ENCODE measurements at places on chromosomes 5 and 9.

DNA sequence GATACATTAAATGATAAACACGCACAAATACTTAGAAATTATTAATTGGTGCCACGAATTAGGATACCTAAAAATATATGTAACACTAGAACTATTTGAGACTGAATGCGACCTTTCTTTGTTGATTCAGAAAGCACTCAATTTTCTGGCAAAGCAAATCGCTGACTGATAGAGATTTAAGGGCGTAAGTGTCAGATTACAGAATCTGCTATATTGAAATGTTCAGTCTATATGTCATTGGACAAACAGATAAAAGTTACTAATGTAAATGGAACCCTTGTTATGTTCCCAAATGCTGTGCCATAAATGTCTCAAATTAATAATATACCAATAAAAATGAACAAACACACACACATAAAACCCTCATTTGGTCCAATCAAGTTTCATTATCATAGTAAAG is 137.9 kb downstream of the MPDZ start:
- no peak for DNase-seq

DNA sequence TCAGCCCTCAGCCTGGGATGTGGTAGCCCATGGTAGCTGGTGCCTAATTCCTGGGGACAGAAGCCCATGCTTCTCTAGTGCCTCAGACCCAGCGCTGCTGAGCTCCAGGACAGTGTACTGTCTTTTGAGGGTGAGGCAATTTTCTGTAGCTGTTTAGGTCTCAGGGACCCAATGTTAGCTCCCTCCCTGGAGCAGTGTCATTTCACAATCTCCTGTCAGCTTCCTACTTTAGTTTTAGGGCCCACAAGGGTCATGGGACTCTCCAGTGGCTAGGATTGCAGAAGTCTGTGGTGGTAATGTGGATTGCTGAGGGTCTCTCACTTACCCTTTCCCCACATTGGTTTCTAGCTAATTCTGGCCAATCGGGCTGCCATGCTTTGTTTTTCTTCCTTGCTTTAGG is 67.7 kb upstream of the CCL21 start:
- DNase-seq = no peak

- DNase-seq = no peak
These were observed 79.5 kb upstream of the ROR2 start for GRCh38 chr9:92029553-92029952.

- no peak for DNase-seq
These were observed 259.2 kb upstream of the NFIL3 start for GRCh38 chr9:91682806-91683205.

DNA sequence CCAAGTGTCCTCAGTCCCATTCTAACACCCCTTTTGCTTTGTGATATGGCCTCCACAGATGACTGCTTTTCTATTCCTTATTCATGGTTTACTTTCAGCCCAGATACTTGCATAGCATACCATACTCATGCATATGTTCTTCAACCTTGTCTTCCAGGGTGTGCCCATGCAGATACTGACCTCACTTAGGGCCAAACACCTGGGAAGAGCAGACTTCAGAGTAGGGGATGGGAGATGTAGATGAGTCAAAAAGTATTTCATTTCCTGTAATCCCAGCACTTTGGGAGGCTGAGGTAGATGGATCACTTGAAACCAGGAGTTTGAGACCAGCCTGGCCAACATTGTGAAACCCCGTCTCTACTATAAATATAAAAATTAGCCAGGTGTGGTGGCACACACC is 58.3 kb downstream of the NRG2 start:
- no peak for DNase-seq

GRCh38 chr5:79694652-79695051 is 5.0 kb downstream of the CMYA5 start:
- DNase-seq = no peak

DNA sequence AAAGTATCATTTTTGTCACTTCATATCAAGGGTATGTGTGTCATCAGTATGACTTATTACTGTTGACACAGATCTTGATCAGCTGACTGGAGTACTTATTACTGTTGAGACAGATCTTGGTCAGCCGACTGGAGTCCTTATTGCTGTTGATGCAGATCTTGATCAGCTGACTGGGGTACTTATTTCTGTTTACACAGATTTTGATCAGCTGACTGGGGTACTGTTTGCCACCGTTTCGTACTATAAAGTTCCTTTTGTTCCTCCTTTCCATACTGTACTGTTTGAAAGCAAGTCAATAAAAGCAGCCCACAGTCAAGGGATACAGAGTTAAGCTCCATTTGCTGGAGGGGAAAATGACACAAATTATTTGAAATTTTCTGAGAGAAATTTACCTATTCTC is 347.3 kb downstream of the CDH12 start:
- DNase-seq = no peak

DNA sequence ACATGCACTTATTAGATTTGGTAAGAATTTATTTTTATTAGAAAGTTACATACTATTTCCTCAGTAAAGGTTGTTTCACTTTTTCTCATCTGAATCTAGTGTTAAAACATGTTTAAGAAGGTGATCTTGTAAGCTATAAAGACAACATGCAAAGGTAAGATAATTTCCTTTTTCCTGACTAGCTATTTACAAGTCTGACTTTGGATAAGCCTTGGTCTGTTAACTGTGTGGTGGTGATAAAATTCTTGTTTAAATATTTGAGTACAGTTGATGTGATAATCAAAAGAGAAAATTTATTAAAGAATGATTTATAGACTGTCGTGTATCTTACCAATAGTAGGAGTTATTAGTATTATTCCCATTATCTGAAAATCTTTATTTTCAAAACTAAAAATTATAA is 36.9 kb upstream of the GPR21 start:
- DNase-seq = no peak

- DNase-seq = peak; percentile 71
These were observed 66.4 kb downstream of the MACROH2A1 start for GRCh38 chr5:135332519-135333150.

- DNase-seq = no peak
These were observed 18.7 kb downstream of the PRUNE2 start for GRCh38 chr9:76887003-76887821.

DNA sequence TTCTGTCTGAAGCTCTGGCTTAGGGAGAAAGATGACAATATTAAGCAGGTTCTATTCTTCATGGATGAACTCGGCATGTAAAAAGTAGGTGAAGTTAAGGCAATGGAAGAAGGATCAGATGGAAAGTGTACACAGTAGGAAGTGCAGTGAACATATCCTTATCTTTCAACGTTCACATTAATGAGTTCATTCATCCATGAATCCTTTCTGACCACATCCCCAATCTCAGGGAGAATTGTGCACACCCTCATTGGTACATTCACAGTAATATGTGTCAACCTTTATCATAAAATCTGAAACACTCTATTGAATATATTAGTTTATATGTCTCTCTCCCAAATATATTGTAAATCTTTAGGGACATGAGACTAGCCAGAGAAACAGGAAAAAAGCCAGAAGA is 5.5 kb downstream of the GIN1 start:
- DNase-seq = no peak

DNA sequence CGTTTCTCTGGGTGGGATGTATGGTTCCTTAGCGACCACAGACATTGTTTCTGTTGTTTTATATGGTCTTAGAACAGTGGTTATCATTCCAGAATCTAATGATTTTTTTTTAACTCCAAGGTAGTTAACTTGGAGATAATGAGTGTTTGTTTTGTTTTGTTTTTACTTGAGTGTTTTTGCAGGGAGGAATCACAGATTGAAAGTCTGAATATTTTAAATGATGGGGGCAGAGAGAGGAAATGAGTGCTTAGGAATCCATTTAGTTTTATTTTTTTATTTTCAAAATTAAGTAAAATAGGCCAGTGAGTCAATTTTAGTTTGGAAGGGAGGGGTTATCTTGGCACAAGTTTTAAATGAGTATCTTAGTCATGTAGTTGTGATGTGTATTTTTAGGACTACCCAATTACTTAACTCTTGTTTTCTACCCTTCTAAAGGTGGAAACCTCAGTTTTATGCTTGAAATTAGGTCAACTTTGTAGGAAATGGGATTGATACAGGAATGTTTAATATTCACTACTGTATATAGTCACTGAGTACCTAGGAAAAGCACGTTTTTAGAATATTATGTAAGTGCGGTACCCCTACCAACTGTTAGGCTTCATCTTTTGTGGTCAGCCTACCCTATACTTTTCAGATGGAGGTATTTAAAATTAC is 2.0 kb downstream of the UBE2R2 start:
- no peak for DNase-seq

GRCh38 chr9:132627106-132627505 is 42.7 kb downstream of the DDX31 start:
- no peak for DNase-seq

DNA sequence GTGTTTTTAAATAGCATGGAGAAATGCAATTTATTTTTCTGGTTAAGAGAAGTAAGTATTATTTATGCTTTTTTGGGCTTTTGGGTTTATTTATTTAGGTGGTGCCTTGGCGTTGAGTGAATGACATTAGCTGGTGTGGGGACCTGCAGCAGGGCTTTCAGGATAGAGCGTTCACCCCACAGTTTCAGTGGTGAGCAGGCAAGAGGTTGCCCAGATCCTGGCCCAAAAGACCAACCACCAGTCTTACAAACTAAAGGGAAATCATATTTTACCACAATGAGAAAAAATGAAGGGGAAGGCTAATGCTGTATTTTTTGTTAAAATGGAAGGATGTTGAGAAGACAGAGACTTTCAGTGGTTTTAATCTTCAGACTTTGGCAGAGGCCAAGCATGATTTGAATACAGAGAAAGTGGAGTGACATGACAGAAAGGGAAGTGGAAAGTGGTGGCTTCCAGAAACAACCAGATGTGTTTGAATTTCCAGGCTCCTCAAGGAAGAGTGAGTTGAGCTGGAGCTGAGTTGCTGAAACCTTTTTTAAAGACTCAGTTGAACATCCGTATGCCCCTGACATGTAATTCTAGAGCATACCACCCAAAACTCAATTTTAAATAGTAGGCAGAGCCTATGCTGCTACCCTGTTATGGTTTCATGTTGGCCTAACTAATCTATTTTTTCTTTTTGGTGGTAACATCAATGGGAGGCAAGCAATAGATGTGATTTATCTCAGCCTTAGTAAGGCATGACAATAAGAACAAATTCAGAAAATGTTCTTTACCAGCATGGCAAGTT is 94.8 kb downstream of the AOPEP start:
- no peak for DNase-seq

- DNase-seq = no peak
These were observed 1.0 kb downstream of the NAIF1 start for GRCh38 chr9:128065907-128066712.

GRCh38 chr5:136015003-136015375 is 13.8 kb upstream of the TGFBI start:
- no peak for DNase-seq

DNA sequence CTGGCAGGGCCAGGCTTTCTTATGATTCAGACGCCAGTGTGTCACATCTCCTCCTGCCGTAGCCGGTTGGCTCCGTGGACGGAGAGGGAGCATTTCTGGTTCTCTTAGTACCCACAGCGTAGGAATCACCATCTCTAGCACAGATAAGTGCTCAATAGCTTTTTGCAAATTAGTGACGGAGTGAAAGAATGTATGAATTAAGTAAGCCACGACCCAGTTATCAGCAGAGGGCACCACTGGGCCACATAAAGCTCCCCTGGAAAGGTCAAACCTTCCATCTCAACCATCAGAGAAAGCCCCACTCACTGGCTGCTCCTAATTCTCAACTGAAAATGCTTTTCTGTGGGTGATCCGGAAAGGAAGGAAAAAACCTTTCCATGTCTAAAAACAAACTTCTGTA is 317.0 kb upstream of the ADCY2 start:
- no peak for DNase-seq

DNA sequence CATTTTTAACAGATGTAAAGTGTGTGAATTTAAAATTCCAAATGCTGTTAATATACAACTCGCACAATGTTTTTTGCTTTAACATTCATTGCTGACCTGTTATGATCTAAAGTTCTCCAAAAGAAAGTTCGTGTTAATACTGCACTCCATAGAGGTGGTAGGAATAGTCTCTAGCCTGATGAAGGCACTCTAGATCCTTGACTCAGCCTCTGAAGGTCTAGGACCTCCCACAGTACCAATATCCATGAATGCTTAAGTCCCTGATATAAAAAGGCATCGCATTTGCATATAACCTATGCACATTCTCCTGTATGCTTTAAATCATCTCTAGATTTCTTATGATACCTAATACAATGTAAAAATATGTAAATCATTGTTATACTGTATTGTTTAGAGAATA is 213.6 kb downstream of the EFNA5 start:
- no peak for DNase-seq
